Suprapubic skin (tissue), 4 donors: ENCODE measurements at places on chromosomes 3 and 15. TPM values are rescaled to one million over a fixed set of nuclear protein-coding genes. Genes with fewer than 3 reads are reported as not detected.

Gene APH1B
- total RNA-seq, result 5.8 TPM

- no peak for DNase-seq
Observed at GRCh38 chr3:78917536-78917935, 850.3 kb downstream of the ROBO1 start.

DNA sequence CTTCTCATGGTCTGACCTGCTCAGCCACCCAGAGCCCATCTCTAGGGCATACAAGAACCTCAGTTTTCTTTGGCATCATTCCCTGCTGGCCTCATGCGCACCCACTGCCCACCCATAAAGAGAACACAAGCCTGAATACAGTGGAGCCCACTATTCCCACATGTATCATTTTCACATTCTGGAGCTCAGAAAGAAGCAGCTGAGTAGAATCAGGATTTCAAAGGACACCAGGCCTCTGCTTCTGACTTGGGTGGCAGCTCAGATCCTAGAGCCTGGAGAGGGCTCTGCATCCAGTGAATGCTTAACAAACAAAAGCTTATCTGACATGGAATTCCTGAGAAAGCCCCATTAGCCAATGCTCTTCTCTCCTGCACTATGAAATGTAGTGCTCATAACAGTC is 34.7 kb downstream of the RBP2 start:
- DNase-seq, result no peak

Gene IL16
- total RNA-seq, result 19.2 TPM

DNA sequence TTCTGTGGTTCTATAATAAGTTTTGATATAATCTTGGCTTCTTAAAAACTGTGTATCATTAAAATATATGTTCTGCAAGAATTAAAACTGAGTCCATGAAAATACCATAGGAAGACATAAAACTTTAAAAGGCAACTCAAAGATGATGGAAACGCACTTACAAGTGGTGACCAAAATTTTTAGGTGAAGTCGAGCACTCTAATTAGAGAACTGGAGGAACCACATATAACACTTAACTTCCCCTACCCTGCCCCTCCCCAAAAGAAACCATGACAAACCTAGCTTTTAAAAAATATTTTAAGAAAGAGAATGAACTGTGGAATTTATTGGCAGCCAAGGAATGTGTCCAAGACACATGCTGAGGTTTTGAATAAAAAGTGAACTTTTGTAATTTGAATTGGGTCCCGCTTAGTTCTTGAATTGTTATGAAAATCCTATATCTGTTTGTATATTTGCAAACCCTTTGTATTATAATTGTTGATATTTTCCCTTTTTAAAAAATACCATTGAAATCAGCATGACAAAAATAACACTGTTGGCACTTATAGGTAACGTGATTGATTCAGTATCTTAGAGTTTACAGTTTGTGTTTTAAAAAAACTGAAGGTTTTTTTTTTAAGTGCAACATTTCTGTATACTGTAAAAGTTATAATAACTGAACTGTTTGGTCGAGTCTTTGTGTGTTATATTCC is 7.7 kb downstream of the NR2F2 start:
- no peak for DNase-seq

- no peak for DNase-seq
Observed at GRCh38 chr3:15637131-15637951, 35.8 kb downstream of the BTD start.

DNA sequence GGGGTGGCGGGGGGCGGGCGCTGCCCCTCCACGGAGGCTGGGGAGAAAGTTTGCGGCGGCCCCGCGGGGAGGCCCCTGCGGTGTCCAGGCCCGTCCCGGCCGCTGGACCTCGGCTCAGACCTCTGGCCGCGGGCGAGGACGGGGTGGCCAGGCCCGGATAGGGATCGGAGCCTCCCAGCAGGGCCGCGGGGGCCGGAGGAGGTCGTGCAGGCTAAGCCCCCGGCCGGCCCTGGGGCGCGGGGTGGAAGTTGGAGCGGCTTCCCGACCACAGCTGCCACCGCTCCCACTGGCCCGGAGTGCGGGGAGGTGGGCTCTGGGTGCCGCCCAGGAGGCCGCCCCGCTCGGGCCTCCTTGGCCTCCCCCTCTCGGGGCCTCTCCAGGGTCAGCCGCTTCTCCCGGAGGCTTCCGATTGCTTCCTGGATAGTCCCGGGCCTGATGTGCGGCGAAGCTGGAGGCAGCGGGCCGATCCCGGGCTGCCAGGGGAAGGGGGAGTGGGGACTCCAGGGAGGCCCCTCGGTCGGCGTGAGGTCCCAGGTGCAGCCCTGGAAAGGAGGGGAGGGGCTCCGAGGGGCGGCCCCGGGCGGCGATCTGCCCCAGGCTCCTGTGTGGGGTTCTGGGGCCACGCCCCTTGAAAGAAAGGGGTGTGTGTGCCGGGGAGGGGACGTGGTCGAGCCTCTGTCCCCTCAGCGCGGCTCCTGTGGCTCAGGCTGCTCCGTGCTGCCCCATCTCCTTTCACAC is 907 bp downstream of the PLXNA1 start:
- DNase-seq, result no peak

Gene CFAP100
- total RNA-seq, result not detected

Gene CD80
- not detected for total RNA-seq

- DNase-seq, result no peak
Observed at GRCh38 chr3:45079715-45080114, 53.6 kb downstream of the CLEC3B start.

Gene OR5K2
- total RNA-seq, result not detected

- no peak for DNase-seq
Observed at GRCh38 chr15:63112871-63113270, 8.8 kb upstream of the LACTB start.
